ENCODE measurements at places on chromosomes 6 and 20.

- DNase-seq, result no peak
Observed at GRCh38 chr6:795046-795685, 102.2 kb upstream of the EXOC2 start.

GRCh38 chr20:56859039-56859800 is 230.1 kb downstream of the TFAP2C start:
- no peak for DNase-seq

GRCh38 chr20:53789989-53790675 is 196.5 kb upstream of the ZNF217 start:
- DNase-seq, result no peak

- DNase-seq, result no peak
Observed at GRCh38 chr6:33702345-33702977, 9.0 kb downstream of the UQCC2 start.

GRCh38 chr20:61391812-61392520 is 139.9 kb downstream of the CDH4 start:
- DNase-seq, result no peak

DNA sequence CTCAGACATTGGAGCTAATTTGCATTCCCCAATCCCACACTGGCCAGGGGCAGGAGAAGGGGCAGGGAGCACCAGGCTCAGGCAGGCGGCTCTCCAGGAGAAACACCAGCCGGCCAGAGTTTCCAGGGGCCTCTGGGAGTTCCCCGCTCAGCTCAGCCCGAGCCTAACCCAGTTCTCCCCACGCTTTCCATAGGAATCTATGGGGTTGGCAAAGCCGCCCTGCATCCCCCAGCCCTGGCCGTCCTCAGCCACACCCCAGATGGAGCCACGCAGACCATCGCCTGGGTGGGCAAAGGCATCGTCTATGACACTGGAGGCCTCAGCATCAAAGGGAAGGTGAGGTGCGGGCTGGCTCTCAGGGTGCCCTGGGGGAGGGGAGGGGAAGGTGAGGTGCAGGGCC is 8.2 kb downstream of the NPEPL1 start:
- no peak for DNase-seq

- no peak for DNase-seq
Observed at GRCh38 chr6:11204794-11205366, 27.6 kb downstream of the NEDD9 start.

GRCh38 chr6:4521070-4521469 is 255.1 kb upstream of the CDYL start:
- no peak for DNase-seq

DNA sequence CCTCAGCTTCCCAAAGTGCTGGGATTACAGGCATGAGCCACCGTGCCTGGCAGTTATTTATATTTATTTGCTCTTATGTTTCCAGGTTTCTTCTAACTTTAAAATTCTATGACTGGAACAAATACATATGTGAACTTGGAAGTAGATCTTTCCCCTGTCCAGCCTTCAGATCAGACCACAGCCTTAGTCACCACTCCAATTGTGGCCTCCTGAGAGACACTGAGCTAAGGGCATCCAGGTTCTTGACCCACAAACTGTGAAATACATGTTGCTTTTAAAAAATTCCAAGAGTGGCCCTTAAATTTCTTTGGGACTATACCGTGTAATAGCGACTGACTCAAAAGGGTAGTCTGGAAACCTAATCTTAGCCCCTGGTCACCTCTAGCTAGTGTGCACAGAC is 1.5 kb upstream of the ADGRG6 start:
- DNase-seq, result no peak

DNA sequence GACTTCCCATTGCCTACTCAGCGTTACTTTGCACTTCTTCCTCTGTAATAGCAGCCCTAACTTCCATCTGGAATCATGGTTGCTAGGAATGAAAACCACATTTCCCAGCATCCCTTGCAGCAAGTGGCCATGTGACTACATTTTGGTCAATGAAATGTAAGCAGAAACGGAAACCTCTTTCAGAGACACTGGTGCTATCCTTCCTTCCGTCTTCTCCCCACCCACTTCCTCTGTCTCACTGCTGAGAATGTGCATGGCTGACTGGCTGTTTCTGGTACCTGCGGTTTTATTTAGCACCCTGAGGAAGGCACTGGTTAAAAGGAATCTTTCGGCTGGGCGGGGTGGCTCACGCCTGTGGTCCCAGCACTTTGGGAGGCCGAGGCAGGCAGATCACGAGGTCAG is 107.4 kb downstream of the SCML4 start:
- DNase-seq, result peak; percentile 84

GRCh38 chr6:110523451-110524021 is 47.1 kb upstream of the SLC22A16 start:
- DNase-seq, result no peak

DNA sequence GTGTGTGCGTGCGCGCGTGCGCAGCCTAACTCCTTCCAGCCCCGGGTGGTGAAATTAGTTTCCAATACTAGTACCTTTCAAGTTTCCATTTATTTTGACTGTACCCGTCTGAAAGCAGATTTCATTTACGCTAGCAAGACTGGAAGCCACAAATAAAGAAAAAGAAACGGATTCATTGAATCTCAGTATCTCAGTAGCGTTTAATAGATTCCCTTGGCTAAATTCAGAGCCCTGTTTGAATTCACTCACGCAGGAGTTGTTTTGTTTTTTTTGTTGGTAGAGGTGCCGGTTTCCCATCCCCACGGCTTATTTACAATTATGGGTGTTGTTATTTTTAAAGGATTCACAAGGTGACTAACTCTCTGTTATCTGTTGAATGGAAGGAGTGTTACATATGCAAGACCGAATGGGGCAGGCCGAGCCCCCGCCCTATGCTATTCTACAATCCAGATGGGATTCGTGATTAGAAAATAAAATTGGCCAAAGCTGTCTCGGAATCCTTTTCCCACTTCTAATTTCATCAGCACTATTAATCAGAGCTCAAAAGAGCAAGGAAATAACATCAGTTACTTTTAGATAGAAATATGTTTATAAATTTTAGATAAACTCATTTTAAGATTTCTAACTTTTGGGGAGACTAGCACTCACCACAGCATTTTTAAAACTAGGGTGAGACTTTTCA is 2.3 kb upstream of the INSM1 start:
- DNase-seq, result no peak

GRCh38 chr6:80215063-80215462 is 108.6 kb downstream of the BCKDHB start:
- DNase-seq, result no peak

- DNase-seq, result no peak
Observed at GRCh38 chr6:158009114-158009891, 27.6 kb downstream of the SYNJ2 start.

GRCh38 chr6:136822046-136822375 is 381 bp upstream of the PEX7 start:
- DNase-seq, result no peak

DNA sequence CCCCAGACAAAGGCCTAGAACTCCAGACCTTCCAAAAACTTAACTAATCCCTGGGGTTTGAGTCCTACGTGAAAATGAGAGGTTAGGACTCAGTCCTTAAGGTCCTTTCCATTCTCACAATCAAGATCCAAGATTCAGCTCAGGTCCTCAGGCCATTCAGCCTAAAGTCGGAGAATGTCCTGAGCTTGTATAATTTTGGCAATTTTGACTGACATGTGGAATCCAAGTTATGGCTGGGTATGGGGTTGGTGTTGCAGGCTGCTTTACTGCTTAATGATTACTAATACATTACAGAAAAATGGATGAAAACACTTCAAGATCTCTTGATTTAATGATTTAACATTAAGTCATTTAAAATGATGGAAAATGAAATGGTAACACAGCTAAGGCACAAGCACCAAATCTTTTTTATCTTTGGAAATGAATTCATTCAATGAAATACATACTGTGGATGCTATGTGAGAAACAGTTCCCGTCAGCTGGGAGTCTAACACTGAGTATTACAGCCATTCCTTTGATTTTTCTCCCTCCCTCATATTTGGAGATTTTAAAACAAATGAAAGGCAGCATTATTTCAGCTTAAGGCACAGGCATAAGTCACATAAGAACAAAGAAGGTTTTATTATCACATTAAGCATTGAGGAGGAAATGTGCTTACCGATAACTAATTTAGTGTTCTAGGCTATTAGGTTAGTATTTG is 1.3 kb downstream of the ARHGAP18 start:
- DNase-seq, result no peak

GRCh38 chr20:63858393-63859165 is 2.7 kb upstream of the ABHD16B start:
- DNase-seq, result no peak

DNA sequence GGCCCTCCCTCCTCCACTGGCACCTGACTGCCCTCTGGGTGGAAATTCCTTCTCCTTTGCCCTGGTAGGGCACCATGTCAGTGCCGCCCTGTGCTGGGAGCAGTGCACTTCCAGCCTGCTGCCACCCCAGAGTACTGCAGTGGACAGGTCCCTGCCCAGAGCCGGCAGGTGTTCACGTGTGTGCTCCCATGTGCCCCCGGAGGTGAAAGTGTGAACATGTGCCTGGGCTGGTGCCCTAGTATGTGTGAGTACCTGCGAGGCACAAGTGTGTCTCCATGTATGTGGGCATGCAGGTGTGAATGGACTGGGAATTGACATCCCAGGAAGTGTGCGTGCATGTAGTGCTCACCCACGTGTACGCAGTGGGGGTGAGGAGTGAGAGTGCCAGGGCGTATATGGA is 29.4 kb downstream of the SDCBP2 start:
- DNase-seq, result peak; percentile 72

- no peak for DNase-seq
Observed at GRCh38 chr6:86856937-86857563, 80.3 kb upstream of the HTR1E start.

GRCh38 chr20:38350879-38351775 is 4.8 kb downstream of the LBP start:
- DNase-seq, result no peak
